ENCODE measurements at places on chromosomes 2 and 18.

GRCh38 chr18:8163286-8163959 lies 445.8 kb upstream of the RAB12 start:
- no peak for DNase-seq

DNA sequence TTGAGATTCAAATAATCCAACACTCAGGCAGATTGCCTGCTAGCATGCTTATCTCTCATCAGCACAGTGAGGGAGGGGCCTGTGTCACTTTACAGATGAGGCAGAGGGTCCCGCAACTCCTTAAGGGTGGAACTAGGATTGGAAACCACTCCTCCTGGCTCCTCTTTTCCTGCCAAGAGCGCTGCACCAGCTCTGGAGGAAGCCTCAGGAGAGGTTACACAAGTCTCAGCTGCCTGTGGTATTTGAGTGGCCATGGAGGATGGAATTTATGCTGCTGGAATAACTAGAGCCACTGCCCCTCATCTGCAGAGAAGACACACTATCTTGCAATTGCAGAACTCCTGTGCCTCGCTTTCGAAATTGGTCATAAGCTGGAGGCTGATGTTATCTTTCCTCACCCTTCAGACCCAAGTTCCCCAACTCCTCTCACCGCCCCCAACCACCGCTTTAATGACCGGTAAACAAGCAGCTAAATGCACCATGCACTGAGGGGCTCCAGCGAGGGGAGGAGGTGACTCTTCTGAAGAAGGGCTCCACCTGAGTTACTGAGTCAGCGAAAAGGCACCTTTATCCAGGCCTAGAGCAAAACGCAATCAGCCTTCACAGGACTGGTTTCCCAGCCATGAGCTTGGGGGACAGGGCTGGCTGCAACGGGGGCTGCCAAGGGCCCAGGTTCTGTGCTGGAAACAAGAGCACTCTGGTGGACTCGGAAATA lies 245.8 kb downstream of the SOX11 start:
- DNase-seq, result no peak

DNA sequence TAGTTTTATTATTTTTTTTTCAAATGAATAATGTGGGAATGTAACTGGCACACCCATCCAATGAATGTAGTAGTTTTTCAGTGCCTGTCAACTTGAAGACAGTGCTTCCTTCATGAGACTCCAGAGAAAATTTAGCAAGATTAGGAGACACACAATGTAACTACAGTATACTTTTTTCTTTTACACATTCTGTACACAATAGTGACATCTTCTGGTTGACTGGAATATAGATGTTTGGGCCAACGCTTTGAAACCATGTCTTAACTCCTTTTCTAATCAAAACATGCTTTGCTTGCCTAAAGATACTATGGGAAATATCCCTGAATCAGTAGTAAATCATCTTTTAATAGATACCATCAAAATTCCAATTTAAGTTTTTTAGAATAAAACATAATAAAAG lies 229.5 kb upstream of the ZC3H15 start:
- DNase-seq, result no peak

- DNase-seq, result no peak
Observed at GRCh38 chr2:121895723-121896571, 140.5 kb downstream of the TSN start.

- no peak for DNase-seq
Observed at GRCh38 chr2:195486520-195486919, 170.5 kb upstream of the SLC39A10 start.

- no peak for DNase-seq
Observed at GRCh38 chr2:212013626-212014025, 525.0 kb downstream of the ERBB4 start.

Data from stimulated activated CD4-positive, alpha-beta T cell treated with anti-CD3 and anti-CD28 coated beads, Interleukin-1b, Interleukin-23, amount 100 ng/mL, for 24 hours (primary cell).